CD4-positive, alpha-beta T cell treated with Interleukin-4 for 1 hour (primary cell): ENCODE measurements at places on chromosomes 6 and 20.

- DNase-seq, result no peak
These were observed 74.4 kb upstream of the GATA5 start for GRCh38 chr20:62550087-62550632.

DNA sequence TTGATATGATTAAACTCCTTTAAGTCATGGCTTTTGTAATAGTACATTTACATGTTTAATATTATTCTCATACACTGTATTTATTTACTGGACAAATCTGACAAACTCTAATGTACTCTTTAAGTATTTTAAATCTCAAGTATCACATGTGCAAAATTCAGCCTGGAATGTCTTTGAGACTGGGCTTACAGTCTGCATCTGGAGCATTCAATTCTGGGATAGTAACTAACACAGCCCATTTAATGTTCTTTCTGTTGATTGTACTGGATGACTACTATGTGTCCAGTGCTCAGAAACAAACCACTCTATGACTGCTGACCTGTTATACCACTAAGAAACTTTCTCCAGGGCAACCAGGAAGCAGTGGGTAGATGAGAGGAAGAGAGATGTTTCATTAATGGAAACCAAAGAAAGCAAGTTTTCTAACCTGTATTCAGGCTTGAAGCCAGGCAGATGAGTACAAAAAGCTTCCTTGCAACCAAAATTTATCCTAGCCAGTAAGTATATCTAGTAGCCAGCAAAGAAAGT, 26.8 kb downstream of the FBXL4 start:
- no peak for DNase-seq

GRCh38 chr20:10992731-10993130, 318.9 kb upstream of the JAG1 start:
- no peak for DNase-seq

DNA sequence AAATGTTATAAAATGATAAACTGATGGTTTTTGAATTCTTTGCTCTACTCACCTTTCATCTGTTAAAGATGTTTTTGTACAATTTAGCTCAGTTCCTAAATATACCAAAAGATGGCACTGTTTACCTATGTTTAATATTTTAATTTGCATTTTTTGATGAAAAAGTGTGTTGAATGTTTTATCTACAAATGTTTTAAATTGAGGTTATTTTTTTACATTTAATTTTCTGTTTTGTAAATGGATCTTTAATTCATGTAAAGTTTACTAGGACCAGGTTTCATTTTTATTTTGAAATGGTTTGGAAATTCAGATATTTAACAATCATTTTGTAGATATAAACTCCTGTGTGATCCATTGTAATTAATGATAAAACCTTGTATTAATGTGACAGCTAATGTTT, 30.0 kb downstream of the CDKAL1 start:
- peak; percentile 45 for DNase-seq

GRCh38 chr20:24303393-24304170, 165.8 kb upstream of the SYNDIG1 start:
- no peak for DNase-seq

- no peak for DNase-seq
These were observed 59.6 kb upstream of the NXT1 start for GRCh38 chr20:23290761-23291574.

GRCh38 chr6:63572747-63573075, 431 bp downstream of the LOC128125822 start:
- no peak for DNase-seq

DNA sequence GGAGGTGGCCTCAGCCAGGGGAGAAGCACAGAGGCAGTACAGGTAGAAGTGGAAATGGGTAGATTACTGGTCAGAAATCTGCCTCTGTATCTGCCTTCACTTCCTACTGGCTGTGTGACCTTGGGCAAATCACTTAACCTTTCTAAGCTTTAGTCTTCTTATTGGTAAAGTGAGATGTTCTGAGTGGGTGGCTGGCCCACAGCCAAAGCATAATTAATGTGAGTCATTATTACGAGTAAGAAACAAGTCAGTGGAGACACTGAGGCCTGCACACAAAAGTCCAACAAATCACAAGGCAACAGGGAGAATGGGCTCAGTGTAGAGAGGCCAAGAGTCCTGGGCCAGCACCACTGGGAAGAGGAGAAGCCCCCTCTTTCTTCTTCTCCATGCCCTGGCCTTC, 39.1 kb downstream of the NRN1 start:
- no peak for DNase-seq

DNA sequence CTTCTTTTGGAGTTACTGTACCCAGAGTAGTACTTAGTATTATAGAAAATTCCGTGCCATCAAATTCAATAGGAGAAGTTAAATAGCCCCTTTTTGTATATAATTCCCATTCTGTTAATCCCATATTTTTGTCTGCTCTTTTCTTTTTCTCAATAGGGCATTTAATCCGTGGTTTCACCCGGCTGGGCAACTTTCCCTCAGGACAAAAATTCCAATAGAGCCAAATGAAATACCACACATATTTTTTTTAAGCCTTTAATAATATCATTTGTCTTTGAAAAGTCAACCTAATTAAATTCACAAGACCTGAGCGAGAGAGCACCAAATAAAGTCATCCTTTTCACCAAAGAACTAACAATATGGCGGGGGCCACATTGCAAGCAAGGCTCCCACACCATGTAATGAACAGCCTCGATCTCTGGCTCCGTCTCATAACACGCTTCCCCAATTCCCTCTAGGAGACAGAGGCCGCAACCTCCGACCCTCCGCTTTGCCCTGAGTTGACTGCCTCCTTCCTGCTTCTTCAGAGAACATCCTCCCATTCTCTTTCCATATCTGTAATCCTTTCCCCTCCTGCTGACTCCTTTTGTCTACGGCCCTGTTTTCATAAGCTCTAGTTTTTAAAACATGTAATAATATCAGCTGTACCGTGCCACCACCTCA, 13.6 kb downstream of the NHSL1 start:
- no peak for DNase-seq

GRCh38 chr6:98574984-98575383, 259.4 kb upstream of the POU3F2 start:
- no peak for DNase-seq

DNA sequence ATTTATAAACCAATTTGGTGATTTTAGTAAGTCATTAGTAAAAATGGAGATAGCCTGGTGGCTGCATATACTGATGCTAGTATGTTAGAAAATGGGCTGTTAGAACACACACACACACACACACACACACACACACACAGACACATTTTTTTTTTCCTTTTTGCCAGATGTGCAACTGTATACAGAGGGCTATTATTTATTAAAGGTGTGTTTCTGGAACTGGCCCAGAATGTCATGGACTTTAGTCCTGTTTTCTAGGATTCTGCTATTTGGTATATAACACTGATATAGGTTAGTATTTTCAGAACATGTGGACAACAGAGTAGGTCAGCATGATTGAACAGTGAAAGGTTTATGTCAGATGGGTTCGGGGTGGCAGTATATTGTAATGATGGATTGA, 12.4 kb downstream of the MYO6 start:
- no peak for DNase-seq

GRCh38 chr6:26157251-26158075, 70.2 kb downstream of the HFE start:
- DNase-seq, result peak; percentile 99

- DNase-seq, result no peak
These were observed 20.4 kb downstream of the ZUP1 start for GRCh38 chr6:116648156-116648555.
